ENCODE measurements at places on chromosomes 5 and 9.

DNA sequence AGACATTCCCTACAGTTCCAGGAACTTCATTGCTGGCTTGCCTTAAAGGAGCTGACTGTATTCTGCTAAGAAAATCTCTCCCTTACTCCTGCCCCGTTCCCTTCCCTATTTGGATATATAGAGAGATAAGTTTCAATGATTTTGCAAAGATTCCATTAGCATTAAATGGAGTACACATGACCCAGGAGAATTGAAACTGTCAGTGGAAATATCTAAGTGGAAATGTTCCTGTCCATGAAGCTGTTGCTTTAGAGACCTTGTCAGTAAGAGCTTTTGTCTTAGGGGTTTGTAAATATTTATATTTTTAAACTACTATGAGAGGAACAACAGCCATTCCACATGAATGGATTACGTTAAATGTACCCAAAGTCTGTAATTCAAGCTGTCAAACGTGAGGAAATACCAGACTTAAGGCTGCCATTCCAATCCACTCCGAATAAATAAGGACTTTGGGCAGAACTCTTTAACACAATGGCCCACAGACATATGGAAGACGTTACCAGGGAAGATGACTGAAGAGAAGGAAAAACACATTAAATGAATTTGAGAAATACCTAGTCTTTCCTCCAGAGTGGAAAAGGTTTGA is 387.1 kb upstream of the PAPPA start:
- DNase-seq: no peak

GRCh38 chr5:13339093-13339492 is 605.4 kb downstream of the DNAH5 start:
- no peak for DNase-seq

DNA sequence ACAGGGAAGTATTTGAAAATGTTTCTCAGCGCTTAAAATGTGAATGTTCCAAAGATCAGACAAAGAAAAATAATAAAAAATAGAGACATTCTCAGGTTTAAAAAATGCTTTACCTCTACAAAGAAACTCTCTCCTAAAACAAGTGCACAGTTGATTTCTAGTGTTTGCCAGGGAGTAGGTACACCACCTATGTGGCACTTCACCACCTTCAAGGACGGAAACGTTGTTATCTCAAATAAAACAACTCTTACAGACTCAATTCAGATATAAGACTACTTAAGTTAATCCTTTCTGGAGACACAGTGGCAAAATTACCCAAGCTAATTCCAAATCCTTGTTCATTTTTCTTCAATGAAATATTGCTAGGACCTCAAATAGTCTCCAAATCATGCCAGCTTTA is 286.4 kb upstream of the ISL1 start:
- DNase-seq: no peak

GRCh38 chr9:88075966-88076285 is 62.3 kb downstream of the SPATA31C2 start:
- no peak for DNase-seq

- DNase-seq: no peak
Observed at GRCh38 chr9:81538890-81539289, 150.5 kb downstream of the TLE1 start.

DNA sequence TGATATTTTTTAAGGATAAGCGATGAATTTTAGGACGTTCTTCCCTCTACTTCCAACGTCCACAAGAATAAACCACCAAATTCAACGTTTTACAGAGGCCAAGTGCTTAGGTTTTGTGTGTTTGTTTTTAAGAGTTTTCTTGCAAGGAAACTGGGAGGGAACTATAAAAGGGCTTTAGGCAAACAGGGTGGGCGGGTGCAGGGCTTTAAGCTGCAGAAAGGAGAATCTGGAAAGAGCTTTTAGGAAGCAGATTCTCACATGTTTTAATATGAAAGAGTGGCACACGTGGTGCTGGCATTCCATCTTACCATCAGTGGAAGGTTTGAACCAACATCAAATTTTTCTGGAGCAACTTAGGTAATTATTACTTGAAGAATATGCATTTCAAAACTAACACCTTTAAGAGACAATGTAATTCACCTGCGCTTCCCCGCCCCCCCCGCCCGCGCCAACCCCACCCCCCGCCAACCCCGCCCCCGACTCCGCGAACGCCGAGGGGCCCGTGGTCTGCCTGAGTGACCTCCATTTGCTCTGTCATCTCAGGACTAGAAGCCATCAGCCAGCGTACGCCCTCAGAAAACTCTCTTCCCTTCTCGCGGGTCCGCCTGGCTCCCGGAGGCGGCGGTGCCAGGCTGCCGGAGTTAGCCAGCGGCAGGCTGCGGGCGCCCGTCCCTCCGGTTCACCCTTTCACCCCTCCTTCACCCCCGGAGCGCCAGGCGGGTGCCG is 911 bp upstream of the PIK3R1 start:
- no peak for DNase-seq

GRCh38 chr9:124428751-124429529 is 13.7 kb upstream of the PSMB7 start:
- no peak for DNase-seq

DNA sequence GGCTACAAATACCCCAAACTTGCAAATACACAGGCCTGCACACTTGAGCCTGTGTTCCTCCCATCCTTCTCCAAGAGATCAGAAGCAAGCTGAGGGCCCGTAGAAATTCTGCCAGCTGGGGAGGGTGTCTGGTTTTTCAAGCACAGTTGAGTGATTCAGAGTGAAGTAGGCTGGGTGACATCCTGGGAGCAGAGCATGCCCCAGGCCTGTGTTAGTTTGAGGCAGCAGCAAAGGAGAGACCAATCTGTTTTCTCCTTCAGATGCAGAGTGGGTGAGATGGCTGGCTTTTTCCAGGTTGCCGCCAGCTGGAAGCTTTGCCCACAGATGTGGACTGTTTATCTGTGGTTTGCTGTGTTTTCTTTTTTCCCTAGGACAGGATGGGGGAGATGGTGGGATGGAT is 63.1 kb downstream of the RCL1 start:
- no peak for DNase-seq

DNA sequence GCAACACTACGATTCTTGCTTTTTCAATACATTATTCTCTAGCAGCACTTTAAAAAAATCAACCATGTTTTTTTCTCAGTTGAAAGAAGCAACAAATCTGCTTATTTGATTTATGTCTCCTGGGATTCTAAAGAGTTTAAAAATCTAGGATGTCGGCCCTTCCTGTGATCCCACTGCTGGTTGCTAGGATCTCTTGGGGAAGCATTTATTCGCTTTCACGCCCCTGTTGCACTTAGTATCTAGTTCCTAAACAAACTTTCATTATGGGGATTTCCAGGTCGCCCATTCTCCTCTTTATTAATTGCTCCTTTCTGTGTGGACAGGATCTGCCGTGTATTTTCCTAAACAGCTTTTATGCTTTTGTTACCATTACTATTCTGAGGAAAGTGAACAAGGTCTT is 313.5 kb downstream of the AGTPBP1 start:
- no peak for DNase-seq

GRCh38 chr9:95826183-95826838 is 49.2 kb upstream of the ERCC6L2 start:
- no peak for DNase-seq

DNA sequence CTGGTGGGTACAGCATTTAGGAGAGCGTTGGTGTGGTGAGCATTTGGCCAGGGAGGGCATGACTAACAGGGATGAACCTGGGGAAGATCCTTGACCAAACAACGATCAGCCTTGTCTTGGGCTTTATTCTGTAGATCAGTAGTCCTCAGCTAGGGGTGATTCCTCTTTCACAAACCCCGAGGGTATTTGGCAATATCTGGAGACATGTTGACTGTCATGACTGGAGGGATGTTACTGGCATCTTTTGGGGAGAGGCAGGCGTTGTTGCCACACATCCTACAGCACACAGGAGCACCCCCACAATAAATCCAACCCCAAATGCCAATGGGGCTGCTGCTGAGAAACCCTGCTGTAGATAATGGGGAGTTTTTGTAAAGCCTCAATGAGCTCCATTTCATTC is 43.9 kb downstream of the OSTF1 start:
- no peak for DNase-seq

DNA sequence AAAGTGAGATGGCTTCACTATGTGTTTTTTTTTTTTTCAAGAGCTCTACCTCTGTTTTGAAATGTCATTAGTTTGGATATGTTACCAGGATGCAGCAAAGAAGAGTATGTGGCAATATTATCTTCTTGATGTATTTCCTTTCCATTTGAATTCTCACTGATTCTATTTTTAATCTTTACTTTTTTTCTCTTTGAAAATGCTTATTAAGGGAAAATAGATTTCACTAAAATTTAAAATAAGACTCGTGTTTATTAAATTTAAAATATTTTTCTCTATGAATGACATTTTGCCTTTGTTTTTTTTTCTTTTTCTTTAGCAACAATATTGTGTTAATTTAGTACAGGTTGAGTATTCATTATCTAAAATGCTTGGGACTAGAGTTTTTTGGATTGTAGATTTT is 29.2 kb downstream of the TENT2 start:
- DNase-seq: no peak

DNA sequence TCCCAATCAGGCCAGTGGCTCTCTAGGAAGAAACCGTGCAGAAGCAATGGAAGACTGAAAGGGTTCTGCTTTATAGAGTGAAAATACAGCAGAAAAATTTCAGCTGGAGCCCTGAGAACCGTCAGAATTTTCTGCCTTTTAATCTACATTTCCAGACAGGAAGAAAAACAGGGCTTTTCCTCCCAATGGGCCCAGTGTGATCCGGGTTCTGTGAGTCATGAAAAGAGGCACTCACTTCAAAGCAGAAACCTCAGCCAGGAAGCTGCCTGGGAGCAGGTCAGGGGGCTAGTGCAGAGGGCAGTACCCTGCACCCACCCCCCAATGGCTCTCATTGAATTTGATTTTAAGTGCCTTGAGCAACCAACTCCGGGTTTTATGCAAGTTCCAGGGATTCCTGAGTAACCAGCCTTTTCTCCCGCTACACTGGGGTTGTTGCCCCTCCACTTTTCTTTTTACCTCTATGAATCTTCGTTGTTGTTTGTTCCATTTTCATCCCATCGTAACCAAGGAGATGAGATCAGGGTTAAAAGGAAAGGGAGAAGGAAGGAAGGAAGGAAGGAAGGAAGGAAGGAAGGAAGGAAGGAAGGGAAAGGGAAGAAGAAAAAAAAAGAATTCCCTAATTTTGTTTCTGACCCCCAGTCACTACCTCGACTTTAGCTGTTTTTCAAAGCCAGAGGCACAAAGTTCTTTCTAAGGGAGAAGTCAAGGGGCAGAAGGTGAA is 1.3 kb downstream of the BARHL1 start:
- DNase-seq: no peak

DNA sequence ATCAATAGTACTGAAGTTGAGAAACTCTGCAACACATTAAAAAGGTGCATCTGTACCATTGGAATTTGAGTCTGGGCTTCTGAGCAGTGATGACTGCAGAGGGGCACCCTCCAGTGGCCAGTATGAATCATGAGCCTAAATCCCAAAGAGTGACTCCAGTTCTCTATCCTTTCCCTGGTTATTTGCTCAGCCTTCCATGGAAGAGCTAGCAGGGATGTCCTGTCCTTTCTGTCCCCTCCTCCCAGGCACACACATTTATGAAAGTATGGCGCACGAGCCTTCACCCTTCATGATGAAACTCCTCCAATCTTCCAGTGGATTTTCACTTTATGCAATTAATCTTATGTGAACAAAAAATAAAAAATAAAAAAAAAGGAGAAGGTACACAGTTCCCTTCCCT is 81.0 kb downstream of the ESM1 start:
- no peak for DNase-seq

DNA sequence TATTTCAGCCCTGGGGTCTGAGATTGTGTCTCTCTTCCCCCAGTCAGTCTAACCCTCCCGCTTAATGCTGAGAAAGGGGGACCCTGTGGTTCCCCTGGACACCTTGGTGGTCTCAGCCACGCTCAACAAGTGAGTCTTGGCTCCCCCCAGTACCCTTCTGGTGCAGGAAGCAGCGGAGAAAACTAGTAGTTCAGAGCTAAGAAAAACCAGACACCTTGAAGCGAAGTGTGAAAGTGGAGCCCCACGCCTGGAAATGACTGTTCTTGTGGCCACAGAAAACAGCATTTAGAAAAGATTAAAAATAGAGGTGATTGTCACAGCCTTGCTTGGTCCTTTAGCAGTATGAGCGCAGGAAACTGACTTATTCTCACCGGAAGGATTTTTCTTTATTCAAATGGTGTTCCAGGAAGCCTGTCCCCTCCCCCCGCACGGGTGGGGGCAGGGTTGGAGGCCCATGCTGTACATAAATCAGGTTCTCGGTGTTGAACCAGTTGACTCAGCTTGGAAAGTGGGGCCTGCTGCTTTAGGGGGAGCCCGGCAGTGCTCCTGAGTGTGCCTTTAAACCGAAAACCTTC is 8.1 kb downstream of the ARPC5L start:
- DNase-seq: peak; percentile 75

DNA sequence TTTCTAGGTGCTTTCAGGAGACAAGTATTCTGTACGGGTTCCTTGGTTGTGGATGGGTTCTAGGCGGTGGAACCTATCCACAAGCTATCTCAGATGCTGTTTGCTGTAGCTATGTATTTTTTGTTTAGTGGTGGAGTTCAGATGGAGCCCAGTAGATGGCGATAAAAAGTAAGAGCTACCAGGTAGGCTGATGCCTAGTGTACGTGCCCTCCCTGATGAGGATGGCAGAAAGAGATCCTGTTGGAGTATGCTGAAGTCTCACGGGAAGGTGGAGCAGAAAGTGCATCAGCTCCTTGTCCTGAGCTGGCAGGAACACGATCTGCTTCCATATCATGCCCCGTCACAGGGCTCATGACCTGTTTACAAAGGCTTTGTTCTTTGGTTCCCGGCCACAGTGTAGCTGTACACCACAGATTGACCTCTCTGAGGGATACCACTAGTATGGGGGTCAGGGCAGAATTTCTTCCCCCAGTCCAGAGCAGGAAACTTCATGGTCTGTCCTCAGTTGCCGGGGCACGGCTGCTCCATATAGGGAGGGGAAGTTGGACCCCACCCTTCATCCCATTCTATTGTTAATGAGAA is 12.6 kb upstream of the UGT3A2 start:
- no peak for DNase-seq

DNA sequence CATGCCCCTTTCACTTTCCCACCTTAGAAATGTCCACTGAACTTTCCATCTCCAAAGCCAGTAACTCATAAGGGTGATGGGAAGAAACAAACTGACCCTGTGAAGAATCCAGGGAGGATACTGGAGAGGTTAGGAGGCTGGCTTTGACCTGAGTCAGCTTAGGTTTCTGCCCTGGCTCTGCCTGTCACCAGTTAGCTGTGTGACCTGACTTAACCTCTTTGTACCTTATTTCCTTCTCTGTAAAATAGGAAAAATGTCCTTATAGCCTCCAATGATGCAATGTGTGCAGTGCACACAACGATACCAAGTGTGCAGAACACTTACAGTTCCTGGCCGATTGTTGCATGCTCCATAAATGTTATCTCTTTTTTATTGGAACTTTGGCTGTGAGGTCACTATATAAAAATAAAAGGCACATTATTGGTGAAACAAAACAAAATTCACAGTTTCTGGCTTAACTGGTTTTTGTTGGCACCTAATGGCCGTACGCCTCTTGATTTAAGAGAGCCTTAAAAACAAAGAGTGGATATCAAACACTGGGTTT is 37.8 kb downstream of the GABRP start:
- DNase-seq: no peak

GRCh38 chr5:67817652-67818051 is 397.9 kb upstream of the PIK3R1 start:
- DNase-seq: no peak

- no peak for DNase-seq
Observed at GRCh38 chr5:65050826-65051498, 282.2 kb downstream of the CWC27 start.

GRCh38 chr5:141879941-141880738 is 1.9 kb upstream of the PCDH1 start:
- DNase-seq: no peak

GRCh38 chr5:86765778-86766502 is 148.2 kb downstream of the COX7C start:
- DNase-seq: no peak
